ENCODE measurements at places on chromosomes 2 and 18. TPM values are rescaled to one million over a fixed set of nuclear protein-coding genes. Genes with fewer than 3 reads are reported as not detected.

DNA sequence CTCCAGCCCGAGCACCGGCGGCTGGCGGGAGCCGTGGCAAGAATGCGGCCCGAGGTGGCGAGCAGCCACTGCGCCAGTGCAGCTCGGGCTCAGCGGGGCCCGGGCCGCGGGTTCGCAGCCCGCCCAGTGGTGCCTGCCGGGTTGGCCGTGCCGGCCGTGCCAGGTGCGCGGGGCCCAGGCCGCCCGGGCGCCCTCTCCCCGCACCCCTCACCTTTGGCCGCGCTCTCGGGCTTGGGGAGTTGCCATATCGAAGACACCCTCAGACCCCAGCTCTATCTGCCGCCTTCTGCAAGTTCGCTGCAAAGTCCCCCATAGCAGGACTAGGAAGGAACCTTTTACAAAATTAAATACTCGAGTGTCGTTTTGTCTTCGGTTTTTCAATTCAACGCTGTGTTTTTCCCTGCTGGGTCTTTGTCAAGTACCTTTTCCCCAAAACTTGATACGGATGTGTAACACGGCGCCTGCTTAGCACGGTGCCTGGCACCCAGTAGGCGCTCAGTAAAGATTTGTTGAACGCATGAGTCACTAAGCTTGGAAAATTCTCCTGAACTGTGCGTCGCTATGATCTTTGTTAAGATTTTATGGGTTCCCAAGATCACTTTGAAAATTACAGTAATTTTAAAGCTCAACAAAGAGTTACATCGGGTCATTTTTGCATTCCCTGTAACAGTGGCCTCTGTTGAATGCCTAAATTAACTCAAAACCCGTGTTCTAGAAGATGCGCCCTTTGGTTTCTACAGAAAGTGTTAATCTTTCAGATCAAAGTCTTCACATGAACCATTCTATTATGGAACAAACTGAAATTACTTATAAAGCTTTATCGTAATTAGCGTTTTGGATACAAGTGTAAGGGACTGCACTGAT lies 750 bp downstream of the STRADB start:
- DNase-seq = no peak

The TSPYL6 gene
- not detected for polyA plus RNA-seq

DNA sequence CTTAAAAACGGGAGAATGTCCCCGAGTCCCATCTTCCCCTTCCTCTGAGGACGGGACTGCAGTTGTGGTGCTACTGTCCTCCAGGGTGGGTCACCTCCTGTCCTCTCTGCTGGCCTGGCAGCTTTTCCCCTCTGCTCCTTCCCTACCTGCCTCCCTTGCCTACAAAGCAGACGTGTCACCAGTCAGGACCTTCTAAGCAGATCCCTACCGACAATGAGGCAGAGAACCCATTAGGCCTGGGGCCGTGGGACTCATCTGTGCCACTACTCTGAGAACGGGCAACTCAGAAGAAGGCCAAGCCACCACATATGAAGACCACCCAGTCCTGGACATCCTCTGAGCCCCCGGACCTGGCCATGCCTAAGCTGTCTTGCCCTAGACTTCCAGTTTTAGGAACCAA lies 103.0 kb upstream of the TEX51 start:
- DNase-seq = no peak

GRCh38 chr2:71620851-71621251 lies 167.5 kb downstream of the DYSF start:
- DNase-seq = no peak

The ZSCAN30 gene
- polyA plus RNA-seq = 9.9 TPM

DNA sequence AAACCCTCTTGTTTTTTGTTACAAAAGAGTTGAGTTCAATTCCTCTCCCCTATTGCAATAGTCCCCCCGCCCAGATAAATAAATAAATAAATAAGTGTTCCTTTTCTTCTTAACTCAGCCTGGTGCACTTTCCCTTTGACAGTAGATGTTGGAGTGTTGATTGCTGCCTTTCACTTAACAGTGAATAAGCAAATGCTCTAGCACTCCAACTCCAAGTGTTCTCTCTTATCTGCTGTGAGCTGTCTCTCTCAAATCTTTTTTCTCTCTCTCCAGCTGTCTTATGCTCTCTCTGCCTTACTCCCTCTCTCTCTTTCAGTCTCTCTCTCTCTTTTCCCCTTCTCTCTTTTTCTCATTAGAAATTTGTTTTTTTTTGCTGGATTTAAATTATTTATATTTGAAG lies 216.7 kb downstream of the TMX3 start:
- no peak for DNase-seq

GRCh38 chr18:3256693-3257626 lies 5.0 kb upstream of the MYL12B start:
- DNase-seq = peak; percentile 91

The SPP2 gene
- polyA plus RNA-seq = not detected

GRCh38 chr18:54387631-54388030 lies 29.9 kb downstream of the C18orf54 start:
- DNase-seq = no peak

DNA sequence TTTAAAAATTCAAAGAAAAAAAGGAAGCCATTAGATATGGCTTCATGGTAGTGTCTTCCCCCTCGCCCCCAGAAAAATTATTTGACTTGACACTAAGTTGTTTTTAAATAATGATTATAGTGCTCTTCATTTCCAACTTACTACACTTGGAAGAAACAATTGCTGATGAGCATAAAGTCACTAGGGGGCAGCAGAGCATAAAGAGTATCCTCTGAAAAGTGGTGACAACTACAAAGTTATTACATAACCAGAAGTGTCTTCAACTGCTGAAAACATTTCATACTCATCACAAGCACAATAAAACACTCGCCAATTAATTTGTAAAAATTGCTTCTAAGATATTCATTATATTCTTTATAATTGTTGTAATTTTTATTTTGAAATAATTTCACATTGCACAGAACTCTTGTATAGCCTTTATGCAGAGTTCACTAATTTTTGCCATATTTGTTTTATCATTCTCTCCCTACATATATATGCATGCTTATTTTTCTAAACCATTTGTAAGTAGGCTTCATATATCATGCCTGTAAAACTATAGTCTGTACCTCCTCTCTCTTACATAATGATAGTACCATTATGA lies 54.9 kb downstream of the EXOC6B start:
- peak; percentile 74 for DNase-seq

The TIGD1 gene
- 2.9 TPM for polyA plus RNA-seq

DNA sequence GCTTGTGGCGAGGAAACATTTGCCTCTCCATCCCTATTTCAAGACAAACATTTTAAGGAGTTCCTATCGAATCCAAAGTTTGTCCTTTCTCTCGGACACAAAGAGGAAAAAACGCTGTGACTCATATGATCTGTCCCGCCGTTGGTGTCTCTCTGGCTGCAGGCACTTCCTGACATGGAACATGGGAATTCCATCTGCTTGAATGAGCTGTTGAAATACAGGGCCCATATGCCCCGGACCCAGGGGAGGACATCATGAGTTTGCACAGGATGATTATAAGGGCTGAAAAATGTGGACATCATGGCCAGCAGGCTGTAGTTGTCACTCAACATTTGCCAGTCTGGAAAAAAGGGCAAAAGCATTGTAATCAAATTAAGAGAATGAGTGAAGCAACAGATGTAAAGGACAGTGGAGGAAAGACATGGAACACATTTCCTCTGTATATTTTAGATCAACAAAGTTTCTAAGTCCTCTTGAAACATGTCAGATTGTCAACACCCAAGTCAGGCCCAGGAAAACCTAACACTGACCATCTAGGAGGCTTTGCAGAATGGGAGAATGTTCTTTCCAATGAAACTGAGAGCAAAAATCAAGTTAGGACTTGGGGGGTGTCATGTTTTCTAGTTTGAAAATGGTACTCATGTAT lies 103.2 kb upstream of the SMIM21 start:
- peak; percentile 22 for DNase-seq

The CAD gene
- 45.8 TPM for polyA plus RNA-seq

DNA sequence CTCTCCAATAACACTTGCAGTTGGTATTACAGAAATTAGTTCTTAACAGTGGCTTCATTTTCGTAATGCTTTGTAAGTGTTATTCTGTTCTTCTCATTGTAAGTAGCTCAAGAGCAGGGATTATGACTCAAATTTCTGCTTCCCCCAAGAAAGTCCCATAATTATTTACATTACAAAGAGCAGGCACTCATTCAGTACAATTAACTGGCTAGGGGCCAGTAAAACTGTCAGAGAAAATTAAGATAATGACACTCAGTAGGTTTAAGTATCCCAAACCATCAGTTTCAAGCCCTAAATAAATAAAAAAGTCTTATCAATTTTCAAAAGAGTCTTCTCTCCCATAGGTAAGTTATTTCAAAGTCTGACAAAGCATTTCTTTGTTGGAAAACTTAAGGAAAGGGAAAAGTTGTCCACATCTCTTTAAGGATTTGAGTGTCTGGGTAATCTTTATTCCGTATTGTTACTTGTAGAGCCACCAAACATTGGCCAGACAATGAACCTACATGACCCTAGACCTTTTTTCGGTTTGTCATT lies 137.1 kb downstream of the ARHGAP28 start:
- no peak for DNase-seq

DNA sequence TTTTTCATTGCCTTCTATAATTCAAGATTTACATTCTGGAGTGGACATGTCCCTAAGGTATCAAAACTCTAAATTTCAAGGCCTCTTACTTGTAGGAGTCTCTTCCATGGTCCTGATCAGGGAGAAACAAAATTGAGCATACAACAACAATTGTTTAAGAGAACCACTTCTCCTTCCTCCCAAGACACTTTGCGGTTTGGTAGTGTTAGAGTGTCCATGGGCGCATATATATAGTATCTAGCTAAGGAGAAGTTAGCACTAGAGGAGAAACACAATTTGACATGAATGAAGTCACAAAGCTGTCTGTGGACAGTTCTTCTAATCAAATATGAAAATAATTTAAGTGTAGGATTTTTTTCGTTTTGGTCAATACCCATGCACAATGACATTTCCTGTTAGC lies 349.1 kb upstream of the MAP2 start:
- DNase-seq = no peak

The IL36G gene
- not detected for polyA plus RNA-seq

The SNX17 gene
- polyA plus RNA-seq = 100.0 TPM

The CHRNG gene
- polyA plus RNA-seq = not detected

- no peak for DNase-seq
These were observed 265.1 kb downstream of the SOCS6 start for GRCh38 chr18:70553936-70554260.

The TWIST2 gene
- polyA plus RNA-seq = 33.6 TPM

DNA sequence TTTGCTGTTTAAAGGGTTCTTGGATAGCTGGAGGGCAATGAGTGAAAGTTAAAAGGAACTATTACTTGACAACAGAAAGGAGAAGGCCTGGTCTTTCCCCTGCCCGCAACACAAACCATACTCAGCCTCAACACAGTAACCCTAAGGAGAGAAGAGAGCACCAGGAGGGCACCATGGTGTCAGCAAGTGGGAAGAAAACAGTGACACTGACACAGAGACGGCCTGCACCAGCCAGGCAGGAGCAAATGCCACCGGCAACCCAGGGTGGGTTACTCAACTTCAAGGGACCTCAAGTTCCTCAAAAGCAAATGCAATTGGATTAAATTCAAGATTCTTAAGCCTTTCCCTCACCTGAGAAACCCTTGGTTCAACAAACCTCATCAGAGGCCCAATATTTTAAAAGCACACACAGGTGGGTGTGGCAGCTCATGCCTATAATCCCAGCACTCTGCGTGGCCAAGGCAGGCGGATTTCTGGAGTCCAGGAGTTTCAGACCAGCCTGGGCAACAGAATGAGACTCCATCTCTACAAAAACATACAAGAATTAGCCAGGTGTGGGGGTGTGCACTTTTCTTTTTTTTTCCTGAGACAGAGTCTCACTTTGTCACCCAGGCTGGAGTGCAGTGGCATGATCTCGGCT lies 52.3 kb downstream of the TFCP2L1 start:
- no peak for DNase-seq

DNA sequence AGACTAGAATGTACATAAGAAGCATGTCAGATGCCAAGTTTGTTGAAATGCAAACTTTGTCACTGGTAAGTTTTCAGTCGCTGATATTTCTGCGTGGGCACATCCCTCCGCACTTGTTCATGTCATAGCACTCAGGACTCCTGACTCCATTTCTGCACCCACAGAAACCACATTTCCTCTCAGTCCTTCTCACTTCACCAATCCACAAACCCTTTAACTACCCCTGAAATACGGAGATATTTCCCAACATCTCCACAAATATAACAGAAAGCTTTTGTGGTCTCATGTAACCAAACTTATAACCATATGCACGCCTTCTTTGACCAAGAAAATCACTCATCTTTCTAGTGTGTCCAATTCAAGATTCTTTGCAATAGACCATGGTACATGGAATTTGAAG lies 276.9 kb upstream of the ERBB4 start:
- DNase-seq = no peak

- peak; percentile 28 for DNase-seq
These were observed 132.6 kb upstream of the RBBP8 start for GRCh38 chr18:22800551-22800951.

GRCh38 chr2:229054311-229054710 lies 216.8 kb downstream of the PID1 start:
- no peak for DNase-seq

DNA sequence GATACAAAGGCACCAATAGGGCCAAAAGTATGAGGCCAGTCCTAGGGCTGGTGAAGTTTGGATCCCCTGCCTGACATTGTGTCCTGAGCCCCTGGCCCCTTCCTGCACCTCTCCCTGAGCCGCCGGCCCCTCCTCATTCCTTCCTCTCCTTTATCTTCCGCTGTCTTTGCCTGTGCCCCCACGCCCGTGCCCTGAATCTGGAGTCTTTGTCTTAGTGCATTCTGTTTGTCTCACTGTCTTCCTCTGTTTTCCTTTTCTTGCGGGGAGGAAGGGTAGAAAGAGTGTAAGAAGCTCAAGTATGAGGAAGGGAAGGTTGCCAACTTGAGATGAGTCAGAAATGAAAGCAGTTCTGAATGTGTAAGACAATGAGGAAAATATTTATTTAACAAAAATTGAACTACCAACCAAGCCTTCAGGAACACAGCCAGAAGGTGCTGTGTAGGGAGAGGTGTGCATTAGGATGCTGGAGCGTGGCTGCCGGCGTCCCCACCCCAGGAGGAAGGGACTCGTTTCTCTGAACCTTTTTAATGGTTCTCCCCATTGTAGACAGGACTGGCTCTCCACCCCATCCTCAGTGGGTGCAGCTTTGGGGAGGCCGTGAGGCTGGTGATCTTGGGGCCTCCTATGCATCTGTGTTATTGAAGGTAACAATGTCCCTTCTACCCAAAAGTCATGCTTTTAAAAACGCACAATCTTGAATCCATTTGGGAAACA lies 133.1 kb downstream of the NEDD4L start:
- DNase-seq = peak; percentile 95

GRCh38 chr2:220568296-220568695 lies 940.9 kb downstream of the SLC4A3 start:
- no peak for DNase-seq

DNA sequence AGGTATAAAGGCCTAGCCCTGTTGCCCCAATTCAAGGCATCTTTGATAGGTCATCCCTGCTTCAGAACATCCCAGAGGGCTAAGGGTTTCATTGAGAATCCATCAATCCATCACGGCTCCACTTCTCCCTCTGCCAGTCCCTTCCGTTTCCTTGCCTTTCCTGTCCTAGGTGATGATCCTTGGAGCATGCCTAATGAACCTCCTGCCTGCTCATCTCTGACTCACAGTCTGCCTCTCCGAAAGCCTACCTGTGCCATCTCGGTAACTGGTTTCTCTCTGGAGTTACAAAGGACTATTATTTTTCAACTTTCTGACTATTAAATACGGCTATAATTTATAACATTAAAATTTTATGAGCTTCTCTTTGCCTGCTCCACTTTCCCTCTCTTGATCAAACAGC lies 36.7 kb upstream of the OSBPL6 start:
- DNase-seq = no peak
